CD4-positive, alpha-beta T cell treated with Interleukin-6 at 100 ng/mL for 8 hours (primary cell): ENCODE measurements at places on chromosomes 1 and 21.

GRCh38 chr1:197773856-197774255 is 1.4 kb downstream of the DENND1B start:
- DNase-seq: no peak

DNA sequence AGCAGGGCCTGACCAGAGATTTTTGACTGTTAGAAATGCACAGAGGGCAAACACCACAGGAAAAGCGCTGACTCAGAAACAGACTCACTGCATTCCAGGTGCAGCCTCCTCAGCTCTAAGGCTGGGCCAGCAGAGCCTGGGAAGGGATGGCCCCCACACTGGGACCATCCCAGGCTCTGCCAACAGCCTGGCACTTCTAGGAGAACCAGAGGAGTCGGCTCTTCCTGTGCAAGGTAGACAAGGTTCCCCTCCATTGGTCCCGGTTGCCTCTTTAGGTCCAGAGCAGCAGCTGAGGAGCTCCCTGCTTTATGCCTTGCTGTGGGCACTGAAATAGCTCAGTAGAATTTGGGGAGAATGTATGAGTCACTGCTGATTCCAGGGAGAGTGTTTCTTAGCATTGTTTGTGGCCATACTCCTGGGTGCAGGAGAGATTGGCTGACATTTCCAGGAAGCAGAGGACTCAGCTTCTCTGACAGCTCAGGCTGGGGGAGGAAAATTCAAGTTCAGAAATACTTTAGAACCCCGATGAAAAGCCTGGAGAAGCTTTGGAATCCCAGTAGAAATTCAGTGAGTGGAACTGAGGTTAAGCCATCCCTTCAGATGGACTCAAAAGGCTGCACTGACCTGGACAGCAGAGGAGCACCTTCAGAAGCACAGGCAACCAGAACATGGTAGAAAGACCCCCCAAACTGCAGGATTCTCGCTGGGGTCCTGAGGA is 19.7 kb downstream of the PRAMEF1 start:
- DNase-seq: no peak

- DNase-seq: peak; percentile 3
Observed at GRCh38 chr21:31732597-31733550, 956 bp upstream of the SCAF4 start.

GRCh38 chr21:46474382-46474781 is 15.7 kb downstream of the DIP2A start:
- DNase-seq: no peak

DNA sequence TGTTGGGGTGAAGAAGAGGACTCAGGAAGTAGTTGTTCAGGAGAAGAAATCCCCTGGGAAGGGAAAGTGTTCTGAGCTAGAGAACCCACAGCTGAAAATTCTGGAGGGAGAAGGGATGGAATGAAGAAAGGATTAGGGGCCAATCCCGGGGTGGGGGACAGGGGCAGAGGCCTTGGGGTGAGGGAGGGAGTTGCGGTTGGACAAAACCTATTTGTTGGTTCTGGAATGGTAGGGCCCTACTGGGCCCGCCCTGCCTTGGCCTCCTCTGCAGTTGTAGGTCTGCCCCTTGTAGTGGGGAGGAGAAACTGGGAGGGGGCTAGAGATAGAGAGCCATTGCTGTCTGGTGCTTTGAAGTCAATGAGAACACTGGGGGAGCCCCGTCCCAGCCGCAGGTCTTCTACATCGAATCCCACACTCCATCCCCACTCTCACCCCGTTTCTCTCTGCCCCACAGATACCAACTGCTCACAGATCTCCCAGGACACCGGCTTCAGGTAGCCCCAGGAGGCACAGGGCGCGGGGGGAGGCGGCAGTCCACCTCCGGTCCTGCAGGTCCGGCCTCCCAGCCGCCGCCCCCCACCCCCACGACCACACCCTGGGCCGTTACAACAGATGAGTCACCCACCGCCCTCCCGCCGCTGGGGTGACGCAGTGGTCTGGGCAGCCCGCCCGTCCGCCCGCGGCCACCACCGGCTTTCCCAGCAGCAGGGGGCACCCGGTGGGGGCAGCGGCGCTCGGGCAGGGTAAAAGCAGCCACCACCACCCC is 1.1 kb downstream of the TAGLN2 start:
- DNase-seq: peak; percentile 53
